Cardiac fibroblast (primary cell): ENCODE measurements at places on chromosomes 2 and 18.

GRCh38 chr2:116724550-116724949, 1089.9 kb upstream of the DDX18 start:
- DNase-seq, result no peak

- no peak for DNase-seq
These were observed 494.8 kb downstream of the CMPK2 start for GRCh38 chr2:6370753-6371551.

DNA sequence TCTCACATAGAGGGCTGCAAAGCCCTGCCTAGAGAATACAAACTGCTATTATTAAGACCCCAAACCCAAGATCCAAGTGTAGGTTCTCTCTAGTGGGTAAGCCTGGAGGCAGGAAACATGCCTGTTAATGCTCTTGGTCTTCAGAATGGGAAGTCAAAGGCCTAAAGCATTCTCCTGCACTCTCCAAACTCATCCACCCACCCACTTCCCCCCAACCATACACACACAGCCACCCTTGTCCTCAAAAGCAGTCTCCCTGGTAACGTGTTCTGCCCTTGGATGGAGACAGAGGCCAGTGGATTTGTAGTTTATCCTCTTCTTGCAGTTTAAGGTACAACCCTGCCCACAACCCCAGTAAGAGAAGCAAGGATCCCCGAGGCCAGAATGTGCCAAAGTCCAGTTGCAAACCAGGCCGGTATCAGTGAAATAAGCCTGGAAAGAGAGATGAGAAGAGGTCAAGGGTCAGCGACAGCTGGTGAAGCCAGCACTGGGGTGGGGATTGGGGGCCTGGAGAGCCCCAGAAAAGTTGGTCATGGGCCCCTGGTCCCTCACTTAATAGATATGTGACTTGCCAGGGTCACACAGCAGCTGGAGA, 23.0 kb downstream of the TMEM247 start:
- DNase-seq, result no peak

DNA sequence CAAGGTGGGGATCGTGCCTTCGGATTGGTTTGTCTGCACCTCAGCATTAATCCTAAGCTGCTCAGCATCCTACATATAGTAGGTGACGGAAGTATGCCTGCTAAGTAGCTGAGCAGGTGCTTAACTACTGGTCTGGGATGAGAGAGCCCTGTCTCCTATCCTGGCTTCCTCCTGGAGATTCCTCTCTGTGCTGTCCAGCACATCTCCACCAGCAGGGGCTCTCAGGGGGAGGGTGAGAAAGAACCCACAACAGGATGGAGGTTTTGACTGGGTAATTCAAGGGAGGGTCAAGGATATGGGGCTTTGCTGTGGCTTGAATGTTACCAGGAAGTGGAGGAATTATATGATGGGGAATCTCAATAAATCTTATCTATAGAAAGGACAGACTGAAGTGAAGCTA, 45.4 kb upstream of the KIF5C start:
- DNase-seq, result no peak

DNA sequence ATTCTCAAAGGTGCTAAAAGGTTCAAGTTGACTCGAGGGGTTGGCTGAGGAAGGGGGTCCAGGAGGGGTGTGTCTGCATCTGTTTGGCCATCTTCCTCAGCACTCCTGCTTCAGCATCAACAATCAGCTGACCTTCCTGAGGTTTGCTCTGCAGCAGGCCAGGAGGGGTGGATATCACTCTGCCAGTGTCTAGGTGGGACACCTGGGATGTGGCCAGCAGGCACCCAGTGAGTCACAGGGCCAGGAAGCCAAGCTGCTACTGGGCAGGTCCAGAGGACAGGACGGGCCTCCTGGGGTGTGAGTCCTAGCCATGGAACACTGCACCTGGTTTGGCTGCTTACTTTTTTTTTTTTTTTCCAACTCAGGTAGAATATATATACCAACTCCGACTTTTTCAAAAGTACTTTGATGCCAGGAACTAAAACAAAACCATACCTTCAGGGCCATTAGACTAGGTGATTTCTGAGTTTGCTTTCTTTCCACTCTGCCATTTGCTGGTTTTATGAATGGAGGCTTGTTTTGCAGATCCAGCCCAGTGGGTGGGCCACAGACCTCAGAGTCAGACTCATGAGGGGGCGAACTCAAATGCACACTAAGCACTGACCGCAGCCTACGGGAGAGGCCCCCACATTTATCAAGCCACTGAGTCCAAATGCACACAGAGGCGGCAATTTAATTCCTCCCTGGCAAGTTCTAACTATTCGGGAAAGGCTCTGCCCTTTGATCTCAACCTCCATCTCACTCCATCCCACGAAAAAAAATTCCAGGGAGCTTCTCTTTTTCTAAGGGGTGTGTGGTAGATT, 76.0 kb downstream of the UXS1 start:
- DNase-seq, result no peak

- no peak for DNase-seq
These were observed 210.7 kb downstream of the MTX2 start for GRCh38 chr2:176479961-176480360.

GRCh38 chr18:70082430-70082829, 123.1 kb downstream of the RTTN start:
- DNase-seq, result no peak

GRCh38 chr2:180202467-180202951, 195.4 kb upstream of the CWC22 start:
- peak; percentile 71 for DNase-seq

- no peak for DNase-seq
These were observed 88.6 kb upstream of the B3GNT7 start for GRCh38 chr2:231306791-231307393.

GRCh38 chr2:119085613-119086012, 72.9 kb downstream of the C1QL2 start:
- no peak for DNase-seq

GRCh38 chr2:11574176-11575046, 40.6 kb downstream of the GREB1 start:
- no peak for DNase-seq

DNA sequence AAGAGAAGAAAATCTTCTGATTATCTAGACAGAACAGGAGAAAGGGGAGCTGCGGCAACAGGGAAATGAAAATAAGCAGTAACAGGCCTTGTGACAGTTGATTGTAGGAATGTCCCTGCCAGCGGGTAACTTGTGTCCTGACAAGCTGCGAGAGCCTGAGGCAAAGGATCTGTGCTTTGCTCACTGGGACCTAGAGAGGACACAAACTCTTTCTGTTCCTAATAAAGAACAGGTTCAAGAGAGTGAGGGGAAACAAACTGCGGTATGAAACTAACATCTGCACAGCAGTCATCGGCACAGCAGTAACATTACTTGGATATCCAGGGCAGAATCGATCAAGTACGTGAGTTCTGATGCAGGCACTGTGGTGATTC, 103.7 kb upstream of the THOC1 start:
- no peak for DNase-seq

DNA sequence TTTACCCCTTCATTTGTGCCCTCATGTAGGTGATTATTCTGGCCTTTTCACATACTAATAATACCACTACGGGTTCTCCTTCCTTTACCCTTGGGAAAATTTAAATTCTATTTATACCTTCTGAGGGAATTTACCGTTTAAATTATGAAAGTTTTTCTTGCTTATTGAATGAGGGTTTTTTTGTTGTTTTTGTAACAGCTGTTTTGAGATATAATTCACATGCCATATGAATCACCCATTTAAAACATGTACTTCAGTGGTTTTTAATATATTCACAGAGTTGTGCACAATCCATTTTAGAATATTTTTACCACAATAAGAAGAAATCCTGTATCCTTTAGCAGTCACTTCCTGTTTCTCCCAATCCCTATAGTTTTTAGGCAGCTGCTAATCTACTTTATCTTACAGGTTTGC, 54.7 kb downstream of the EML4 start:
- DNase-seq, result peak; percentile 64

GRCh38 chr2:2941205-2941604, 436.4 kb downstream of the EIPR1 start:
- DNase-seq, result no peak

DNA sequence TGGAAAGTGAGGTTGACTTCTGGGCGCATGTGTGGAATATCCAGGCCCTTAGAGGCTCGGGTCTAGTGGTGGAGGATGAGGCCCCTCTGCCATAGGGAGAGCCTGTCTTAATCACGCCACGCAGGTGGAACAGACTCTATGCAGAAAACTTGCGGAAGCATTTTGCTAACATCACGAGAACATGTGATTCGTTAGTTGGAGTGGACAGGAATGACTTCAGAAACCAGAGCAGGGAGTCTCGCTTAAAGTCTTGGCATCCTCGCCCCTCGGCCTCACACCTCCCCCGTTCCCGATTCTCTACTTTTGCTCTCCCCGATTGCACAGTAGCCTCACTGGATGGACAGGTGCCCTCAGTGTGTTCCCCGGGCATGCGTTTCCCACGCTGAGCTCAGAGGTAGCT, 333.4 kb downstream of the GBX2 start:
- no peak for DNase-seq

- DNase-seq, result peak; percentile 47
These were observed 12.5 kb upstream of the HNRNPLL start for GRCh38 chr2:38615237-38615636.

DNA sequence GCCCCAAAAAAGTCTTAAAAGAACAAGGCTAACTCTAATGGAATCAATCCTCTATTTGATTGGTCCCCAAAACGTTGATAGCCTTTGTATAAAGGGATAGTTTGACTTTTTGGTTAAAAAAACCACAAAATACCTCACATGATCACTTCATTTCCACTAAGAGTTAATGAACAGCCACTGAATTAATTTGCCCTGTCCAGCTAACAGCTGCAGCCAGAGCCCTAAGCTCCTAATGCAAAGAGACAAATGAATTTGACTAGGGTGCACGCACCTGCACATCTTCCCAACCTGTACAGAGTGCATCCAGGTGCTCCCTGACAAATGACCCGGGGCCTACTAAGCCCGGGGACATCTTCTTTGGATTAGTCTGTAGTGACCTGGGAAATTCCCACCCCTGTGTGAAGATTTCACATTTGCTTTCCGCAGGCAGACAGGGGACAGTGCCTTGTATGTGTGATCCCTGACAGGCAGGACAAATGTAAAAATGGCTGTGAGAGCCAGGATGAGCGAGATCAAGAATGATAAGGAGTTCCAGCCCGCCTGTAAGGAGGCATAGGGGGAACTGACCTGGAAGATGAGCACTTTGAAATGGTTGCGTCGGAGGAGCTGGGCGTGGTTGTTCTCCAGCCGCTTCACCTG, 893 bp downstream of the CAVIN2 start:
- DNase-seq, result no peak

GRCh38 chr2:121746071-121746578, 9.3 kb upstream of the TSN start:
- no peak for DNase-seq

DNA sequence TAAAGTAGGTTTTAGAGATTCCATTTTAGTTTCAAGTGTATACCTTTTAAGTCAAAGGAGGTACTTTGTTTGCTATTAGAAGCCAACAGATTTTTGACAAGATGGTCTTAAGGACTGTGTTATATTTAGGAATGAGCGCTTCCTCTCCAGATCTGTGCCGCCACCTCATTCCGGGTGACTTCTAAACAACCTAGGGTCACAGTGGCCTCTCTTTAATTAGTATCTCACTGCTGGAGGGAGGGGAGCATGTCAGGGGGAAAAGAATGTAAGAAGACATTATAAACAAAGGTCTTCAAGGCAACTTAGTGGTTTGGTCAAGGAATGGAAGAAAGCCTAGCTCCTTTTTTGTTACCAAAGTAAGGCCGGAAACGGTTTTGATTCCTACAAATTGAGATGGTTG, 67.0 kb downstream of the RBMS1 start:
- no peak for DNase-seq

DNA sequence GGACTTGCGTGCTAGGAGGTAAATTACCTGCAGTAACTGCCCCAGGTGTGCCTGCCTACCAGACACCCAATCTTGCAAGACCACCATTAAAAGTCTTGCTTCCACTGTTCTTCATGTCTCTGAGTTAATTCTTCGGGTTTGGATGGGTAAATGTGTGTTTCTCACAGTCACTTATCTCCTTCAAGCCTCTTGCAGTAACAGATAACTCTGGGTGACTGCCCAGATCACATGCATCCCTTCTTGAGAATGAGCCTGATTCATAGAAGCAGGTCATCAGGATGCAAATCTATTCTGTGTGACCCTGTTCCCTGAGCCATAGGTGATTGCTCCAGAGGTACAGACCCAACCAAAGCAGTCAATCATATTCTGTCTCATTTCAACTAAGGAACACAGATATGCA, 194.6 kb downstream of the METTL4 start:
- no peak for DNase-seq

- DNase-seq, result peak; percentile 93
These were observed at the start of gene PUM2 for GRCh38 chr2:20350753-20351554. Gene PUM2 (minus strand): TSS chr2:20350844. CDS start chr2:20327360, 23,484 bp downstream.

GRCh38 chr2:158967731-158968395, 577 bp upstream of the TANC1 start:
- peak; percentile 62 for DNase-seq

GRCh38 chr18:48032876-48033789, 102.7 kb upstream of the SMAD2 start:
- DNase-seq, result peak; percentile 44

DNA sequence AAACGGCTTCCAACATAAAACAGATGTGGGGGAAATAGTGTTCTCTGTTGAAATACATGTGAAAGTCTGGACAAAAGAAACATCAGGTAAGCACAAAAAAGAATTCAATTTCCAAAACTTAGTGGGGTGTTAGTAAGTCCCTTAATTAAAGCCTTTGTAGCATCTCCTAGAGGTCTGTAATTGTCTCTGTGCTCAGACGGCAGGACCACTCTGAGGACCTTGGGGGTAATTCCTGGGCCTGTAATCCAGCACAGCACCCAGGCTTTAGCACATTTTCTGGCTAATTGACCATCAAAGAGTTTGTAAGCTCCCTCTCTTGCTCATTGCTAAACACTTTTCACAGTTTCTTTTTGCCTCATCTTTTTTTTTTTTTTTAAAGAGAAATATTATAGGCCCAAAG, 80.3 kb downstream of the FARSB start:
- no peak for DNase-seq

DNA sequence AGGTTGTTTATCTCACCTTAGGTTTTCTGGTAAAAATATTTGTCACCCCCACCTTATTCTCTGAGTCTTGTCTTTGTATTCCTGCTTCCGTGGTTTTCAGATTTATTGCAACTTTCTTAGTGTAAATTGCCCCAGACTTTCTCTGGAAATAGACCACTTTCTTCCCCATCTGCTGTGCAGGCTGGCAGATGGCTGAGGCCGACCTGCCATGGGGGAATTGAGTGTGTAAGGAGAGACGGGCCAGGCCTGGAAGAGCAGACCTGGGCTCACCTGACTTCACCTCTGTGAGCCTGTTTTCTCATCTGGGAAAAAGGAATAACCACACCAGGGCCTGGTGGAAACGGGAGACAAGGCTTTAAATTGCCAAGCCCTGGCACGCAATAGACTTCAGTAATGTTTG, 44.9 kb downstream of the ACKR3 start:
- DNase-seq, result no peak

DNA sequence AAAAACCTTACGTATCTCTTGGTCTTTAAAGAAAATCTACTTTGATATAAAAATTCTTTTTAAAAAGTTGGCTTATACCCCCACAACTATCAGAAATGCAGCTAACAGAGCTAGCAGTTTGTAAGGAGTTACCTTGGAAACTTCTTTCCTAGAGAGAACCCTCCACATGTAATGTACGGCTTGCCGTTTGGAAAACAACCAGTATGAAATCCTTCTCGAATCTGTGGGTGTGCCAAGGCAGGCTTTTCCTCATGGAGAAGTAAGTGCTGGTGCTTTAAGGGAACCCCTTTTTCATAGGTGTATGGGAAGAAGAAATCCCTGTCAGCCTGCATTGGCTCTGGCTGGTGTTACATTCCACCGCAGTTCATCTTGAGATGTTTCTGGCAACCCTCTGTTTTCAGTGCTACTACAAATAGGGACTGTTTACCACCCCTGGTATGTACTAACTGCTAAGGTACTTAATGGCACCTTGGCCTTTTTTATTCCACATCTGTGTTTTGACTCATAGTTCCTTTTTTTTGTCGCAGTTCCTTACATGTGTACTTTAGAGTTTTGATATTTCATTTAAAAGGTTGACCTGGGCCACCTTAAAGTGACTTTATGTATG, 248.4 kb downstream of the FHOD3 start:
- DNase-seq, result no peak
